ENCODE measurements at places on chromosomes 4 and X.
A peak's percentile ranks its signal among the peaks of the same experiment; 100 is the strongest.

DNA sequence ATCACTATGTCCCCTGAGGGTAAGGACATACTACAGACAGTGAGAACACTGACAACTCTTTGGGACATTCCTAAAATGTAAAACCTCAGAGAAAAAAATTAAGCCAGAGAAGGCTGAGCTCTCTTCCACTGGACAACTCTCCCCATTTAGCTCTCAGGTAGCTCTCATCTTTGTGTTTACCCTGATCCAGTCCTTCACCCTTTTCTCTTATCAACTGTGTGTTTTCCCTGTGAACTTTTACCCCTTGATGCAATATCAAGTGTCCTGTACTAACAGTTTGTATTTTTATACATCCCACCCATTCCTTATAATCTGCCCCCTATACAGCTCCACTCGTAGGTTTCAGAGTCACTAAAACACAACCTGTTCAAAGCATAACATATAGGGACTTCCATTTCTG is 182.6 kb downstream of the STIM2 start:
- DNase-seq, result no peak

GRCh38 chr4:6201580-6202091 is 1.3 kb upstream of the JAKMIP1 start:
- DNase-seq, result no peak

- DNase-seq, result no peak
These were observed 187.6 kb downstream of the RAPGEF2 start for GRCh38 chr4:159290321-159291030.

- DNase-seq, result no peak
These were observed 391.5 kb upstream of the IGFBP7 start for GRCh38 chr4:57501720-57502119.

GRCh38 chr4:101237773-101238172 is 109.6 kb downstream of the PPP3CA start:
- DNase-seq, result no peak

DNA sequence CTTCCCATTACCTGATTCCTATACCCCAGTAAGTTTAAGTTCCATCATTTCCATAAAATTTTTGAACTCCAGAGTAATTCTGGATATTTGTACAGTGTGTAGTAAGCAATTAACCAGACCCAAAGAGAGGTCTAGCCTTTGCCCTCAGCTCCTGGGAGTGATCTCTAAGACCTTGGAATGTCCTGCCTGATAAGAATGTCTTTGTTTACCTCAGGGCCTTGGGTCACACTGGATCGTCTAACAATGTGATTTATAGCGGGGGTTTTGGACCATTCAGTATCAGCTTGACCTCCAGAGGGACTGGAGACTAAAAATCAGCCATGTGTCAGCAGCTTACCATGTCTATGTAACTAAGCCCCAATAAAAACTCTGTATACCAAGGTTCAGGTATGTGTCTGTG is 330.9 kb upstream of the PPP1R2C start:
- DNase-seq, result no peak

DNA sequence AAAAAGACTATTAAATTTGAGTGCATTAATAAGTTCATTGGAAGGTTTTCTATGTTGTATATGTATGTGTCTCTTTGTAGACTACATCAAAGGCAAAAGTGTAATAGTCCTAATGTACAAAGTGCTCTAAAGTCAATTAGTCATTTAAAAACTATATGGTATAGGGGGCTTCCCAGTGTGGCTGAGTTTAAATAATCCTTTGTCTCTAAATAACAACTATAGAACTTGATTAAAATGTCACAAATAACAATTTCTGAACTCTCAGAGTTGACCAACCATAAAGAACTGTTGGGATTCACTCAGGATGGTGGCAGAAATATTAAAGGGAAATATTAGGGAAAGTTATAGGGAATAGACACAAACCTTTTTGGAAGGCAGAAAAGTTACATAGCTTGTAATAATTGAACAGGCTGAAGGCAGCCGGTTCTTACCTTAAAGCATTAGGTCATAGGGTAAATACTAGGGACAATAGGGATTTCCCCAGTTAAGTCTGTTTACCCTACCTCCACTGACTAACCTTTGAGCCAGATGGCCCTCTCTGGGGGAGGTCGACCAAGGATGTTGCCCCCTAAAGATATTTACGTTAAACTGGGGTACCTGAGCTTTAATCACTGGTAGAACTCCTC is 1054.2 kb downstream of the ARAP2 start:
- no peak for DNase-seq

- no peak for DNase-seq
These were observed 67.9 kb downstream of the PPP3CA start for GRCh38 chr4:101279377-101279871.

- DNase-seq, result no peak
These were observed 95.5 kb downstream of the CASK start for GRCh38 chrX:41827886-41828285.

GRCh38 chr4:137610960-137611359 is 78.7 kb upstream of the PCDH18 start:
- DNase-seq, result no peak

DNA sequence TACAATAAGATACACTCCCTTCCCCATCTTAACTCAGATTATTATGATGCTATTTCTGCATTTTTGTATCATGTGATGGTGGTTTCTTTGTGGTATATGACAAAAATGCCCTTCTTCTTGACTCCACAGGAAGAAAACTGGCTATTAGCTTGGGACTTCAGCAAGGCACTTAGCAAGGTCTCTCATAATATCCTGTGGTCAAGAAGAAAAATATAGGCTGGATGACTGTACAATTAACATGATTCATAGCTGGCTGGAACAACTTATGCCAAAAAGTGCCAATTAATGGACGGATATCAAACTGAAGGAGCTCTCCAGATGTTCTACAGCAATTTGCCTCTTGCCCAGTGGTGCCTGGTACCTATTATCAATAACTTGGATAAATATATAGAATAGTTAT is 2.3 kb upstream of the MID1IP1 start:
- no peak for DNase-seq

DNA sequence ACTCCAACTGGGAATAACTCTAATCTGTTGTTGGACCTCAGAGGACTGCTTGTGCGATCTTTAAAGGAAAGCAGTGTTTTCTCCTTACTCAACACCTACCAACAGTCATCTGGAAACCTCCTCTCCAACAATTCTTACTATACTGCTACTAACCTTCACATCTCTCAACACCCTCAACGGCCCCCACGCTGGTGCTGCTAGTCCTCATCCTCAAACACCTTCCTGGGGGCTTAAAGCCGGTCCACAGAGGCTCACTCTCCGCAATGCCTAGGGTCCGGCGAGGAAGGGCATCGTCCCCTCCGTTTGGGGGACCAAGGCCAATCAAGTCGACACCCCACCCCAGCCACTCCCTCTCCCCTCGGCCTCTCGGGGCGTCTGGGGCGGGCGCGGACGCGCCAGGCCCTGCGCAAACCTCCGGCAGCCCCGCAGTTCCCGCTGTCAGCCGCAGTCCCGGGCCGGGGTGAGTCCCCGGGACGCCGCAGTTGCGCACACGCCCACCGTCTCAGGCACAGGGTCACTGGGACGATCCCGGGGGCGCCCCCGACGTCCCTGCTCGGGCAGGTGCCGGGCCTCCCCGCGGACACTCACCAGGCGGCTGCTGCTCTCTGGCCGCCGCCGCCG is 418 bp downstream of the TAB3 start:
- no peak for DNase-seq

DNA sequence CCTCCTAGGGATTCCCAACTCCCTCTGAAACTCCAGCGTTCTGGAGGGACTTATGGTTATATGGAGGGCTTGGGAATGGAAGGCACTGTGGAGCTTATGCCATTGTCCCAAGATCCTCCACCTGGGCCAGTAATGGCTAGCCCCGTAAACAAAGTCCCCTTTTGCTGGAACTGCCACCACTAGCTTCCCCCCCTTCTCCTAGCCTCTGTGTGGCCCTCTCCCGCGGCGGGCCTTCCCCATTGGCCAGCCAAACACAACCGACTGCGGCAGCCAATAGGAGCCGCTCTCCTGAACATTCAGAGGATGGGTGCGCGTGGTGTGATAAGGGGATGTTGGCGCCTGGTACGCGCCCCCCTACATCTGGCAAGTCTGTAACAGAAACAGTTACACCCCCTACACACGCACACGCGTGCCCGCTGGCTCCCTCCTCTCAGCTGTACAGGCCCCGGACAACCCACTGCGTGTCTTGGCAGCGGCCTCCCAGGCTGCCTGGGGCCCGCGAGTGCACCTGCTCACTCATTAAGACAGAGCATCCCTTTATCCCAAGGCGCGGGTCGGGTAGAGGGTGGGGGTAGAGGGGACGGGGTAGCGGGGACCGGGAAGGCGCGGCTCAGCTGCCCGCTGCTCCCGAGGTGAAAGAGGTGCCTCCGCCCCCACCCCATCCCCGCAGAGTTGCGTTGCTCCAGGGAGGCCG is 863 bp upstream of the RAB33A start:
- peak; percentile 70 for DNase-seq

GRCh38 chr4:134780244-134780643 is 578.7 kb upstream of the PABPC4L start:
- DNase-seq, result no peak

DNA sequence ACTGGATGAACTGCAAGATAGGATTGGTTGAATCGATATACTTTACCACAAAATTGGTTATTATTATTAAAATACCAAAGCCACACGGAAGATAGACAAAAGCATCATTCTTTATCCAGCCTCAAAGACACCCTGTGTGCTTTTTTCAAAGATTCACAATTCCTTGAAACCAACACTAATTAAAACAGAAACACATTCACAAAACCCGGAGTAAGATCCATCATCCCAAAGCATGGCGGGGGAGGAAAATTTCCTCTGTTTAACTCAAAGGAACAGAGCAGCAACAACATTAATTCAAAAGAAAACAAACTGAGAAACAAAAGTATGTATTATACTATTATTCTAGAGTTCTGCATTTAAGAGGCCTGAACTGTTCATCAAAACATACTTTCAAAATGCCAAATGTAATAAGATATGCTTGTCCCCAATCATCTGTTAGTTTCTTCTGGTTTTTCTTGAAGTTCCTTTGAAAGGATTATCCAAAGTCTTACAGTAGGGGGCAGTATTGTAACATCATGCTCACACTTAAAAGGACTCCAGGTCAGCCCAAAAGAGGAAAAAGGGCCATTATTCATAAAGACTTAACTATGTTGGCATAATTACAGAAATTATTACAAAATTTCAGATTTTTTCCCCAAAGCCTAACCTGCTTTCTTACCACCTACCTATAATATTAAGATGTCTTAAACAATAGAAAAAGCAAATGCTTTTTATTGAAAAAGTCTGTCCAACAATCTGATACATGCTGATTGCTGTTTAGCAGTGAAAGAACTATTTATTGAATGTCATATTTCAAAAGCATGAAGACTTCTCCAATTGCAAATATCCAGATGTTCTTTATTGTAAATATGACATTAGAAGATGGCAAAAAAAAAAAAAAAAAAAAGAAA is 168.7 kb downstream of the SCFD2 start:
- DNase-seq, result no peak

DNA sequence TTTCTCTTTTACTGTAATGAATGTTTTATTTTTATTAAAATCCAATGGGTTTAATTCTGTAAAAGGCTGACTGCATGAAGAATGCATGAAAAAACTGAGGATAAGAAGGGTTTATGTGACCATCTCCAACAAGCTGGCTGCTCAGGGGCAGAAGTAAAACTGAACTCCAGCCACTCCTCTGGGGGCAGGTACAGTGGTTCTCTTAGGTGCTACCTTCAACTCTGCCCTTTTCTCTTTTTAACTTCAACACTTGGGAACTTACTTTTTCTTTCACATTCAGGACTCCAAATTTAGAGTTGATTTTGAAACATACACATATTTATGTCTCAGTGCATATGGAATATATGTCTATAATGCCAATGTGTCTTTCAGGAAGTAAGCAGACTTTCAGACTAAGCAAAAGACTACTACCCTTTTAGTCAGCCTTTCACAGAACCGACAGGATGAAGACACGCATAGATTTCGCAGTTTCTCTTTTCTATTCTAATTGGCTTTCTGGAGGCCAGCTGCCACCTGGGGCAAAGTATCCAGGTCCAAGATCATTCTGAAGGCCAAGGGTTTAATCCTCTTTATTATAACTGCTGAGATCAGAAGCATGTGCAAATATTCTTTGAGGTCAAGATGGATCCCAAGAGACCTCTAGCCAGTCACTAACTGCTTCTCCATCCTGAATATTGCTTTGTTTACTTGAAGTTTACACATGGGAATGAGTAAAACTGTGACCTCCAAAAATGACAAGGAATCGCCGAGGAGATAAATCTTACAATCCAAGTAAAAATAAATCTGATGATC is 30.7 kb downstream of the HS3ST1 start:
- DNase-seq, result no peak

DNA sequence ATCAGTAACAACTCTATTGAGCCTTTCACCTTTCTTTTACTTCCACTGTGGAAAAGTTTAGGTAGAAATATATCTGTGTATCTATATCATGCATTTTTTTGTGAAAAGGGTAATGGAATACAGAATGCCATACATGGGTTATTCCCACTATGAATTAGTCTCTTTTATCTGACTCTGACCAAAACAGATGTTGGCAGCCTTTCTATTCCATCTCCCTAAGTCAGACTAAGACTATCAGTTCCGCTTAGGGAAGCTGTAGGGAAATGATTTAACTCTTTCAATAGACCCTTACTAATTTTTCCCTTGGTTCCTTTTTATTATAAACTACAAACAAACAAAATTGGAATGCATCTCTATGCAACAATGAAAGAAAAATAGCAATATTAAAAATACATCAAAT is 92.3 kb upstream of the LEF1 start:
- no peak for DNase-seq
